M059J (cell line): ENCODE measurements at places on chromosomes 2 and 18. TPM values are rescaled to one million over a fixed set of nuclear protein-coding genes. Genes with fewer than 3 reads are reported as not detected.

Gene SERPINB13
- total RNA-seq = not detected in 2 replicates

Gene ASPRV1
- total RNA-seq = 0.15 and 0.49 TPM in 2 replicates

Gene NPHP1
- 6.5 and 8.9 TPM in 2 replicates for total RNA-seq

DNA sequence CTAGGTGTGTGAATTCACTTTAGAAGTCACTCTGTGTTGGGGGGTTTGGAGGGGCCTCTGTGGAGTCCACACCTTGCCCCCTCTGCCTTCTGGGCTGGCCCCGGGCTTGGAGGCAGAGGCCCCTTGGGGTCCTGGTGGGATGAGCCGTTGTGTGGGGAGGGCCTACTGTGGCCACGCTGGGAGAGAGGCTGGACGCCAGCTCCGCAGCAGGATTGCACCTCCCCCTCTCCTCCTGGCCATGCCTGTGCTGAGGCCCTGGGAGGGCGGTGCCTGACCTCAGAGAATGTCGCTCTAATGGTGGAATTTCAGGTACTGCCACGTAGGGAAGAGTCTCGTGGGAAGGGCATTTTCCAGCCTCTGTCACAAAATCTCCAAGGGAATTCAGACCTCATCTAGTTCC lies 237.0 kb downstream of the ATAD2B start:
- DNase-seq = no peak

Gene SP5
- 0.42 TPM in 1 of 2 replicates, not detected in the other for total RNA-seq

DNA sequence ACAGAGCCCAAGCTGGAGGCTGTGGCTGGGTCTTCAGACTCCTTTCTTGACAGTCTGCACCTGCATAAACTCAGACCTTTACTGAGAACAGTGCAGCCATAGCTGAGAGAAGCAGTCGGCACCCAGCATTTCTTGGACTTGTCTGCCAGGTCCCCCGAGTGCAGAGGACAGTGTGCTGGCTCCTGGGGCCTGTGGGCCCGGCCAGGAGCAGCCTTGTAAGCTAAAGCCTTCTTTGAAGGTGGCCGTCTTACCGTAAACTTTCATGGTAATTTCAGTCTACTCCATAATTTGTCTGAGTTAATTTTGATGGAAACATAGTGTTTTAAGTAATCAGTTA lies 70.9 kb downstream of the LRRFIP1 start:
- DNase-seq = no peak

DNA sequence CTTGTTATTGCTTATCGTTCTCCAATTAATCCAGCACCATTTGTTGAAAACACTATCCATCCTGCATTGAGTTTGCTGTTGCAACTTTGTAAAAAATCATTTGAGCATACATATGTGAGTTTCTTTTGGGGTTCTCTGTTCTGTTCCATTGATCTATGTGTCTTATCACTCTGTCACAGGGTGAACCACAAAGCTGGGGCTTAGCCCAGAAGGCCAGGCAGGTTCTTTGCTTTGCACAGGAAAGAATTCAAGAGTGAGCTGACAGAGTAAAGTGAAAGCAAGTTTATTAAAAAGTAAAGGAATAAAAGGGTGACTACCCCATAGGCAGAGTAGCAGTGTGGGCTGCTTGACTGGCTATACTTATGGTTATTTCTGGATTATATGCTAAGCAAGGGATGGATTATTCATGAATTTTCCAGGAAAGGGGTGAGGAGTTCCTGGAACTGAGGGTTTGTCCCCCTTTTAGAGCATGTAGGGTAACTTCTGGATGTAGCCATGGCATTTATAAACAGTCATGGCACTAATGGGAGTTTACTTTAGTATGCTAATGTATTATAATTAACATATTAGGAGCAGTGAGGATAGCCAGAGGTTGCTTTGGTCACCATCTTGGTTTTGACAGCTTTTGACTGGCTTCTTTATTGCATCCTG lies 46.8 kb downstream of the RNF138 start:
- no peak for DNase-seq
